ENCODE measurements at places on chromosomes 11 and 22. TPM values are rescaled to one million over a fixed set of nuclear protein-coding genes. Genes with fewer than 3 reads are reported as not detected.
A peak's percentile ranks its signal among the peaks of the same experiment; 100 is the strongest.

GRCh38 chr11:47863189-47863897 lies 15.2 kb upstream of the NUP160 start:
- DNase-seq, result no peak

- DNase-seq, result no peak
These were observed 15.6 kb downstream of the SIAE start for GRCh38 chr11:124657904-124658303.

MIAT gene
- polyA plus RNA-seq, result 2.7 TPM

TNNI2 gene
- 0.74 TPM for polyA plus RNA-seq

DNA sequence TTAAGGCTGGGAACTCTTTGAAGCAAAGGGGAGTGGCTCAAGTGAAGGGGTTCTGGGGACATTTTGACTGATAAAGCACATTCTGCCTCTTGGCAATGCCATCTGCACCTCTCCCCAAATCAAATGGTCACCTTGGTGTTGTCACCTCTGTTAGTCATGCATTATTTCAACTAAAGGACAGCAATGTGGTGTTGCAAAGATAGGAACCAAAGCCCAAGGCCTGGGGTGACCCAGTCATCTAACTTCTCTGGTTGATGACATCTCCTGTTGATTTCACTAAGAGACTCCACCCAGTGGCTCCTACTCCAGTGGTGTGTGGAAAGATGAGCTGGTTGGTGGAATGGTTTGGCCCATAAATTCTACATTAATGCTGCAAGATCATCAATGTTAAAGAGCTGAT lies 7.8 kb upstream of the MS4A1 start:
- no peak for DNase-seq

GRCh38 chr11:111250936-111251335 lies 5.4 kb downstream of the POU2AF2 start:
- no peak for DNase-seq

MAP6 gene
- 8.5 TPM for polyA plus RNA-seq

GRCh38 chr11:75762885-75763284 lies 5.7 kb upstream of the DGAT2 start:
- no peak for DNase-seq

DNA sequence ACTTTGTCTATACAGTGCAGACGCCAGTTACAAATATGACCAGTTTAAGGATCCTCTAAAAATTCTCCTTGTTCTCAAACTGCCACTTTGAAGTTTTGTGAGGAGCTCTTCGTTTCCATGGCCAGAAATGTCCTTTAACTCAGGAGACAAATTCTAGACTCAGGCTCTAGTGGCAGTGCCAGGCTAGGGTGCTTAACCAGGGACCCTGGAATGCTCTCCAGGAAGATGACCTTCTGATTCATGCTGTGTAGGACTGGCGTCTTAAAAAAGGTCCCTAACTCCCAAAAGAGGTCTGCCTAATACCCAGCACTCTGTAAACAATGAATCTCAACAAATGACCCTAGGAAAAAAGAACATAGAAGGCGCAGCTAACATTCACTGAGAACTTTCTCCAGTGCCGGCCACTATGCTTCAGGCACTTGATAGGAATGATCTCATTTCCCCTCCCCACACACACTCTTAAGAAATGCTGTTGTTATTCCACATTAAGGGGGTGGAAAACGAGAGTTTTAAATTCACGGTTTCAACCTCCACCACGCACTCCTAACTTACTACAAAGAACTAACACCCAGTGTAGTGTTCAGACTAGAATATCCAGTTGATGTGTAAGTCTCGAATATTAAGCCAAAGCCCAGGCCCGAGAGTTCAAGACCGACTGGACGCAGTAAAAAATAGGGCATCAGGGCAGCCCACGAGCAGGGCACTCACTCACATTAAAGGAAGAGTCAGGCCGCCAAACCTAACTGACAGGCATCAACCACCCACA lies 747 bp downstream of the NXF1 start:
- no peak for DNase-seq

PAAF1 gene
- polyA plus RNA-seq, result 47.3 TPM

- peak; percentile 91 for DNase-seq
These were observed 4.4 kb downstream of the KCNJ11 start for GRCh38 chr11:17384002-17384511.

- DNase-seq, result peak; percentile 75
These were observed 4.4 kb upstream of the WEE1 start for GRCh38 chr11:9568854-9569587.

DNA sequence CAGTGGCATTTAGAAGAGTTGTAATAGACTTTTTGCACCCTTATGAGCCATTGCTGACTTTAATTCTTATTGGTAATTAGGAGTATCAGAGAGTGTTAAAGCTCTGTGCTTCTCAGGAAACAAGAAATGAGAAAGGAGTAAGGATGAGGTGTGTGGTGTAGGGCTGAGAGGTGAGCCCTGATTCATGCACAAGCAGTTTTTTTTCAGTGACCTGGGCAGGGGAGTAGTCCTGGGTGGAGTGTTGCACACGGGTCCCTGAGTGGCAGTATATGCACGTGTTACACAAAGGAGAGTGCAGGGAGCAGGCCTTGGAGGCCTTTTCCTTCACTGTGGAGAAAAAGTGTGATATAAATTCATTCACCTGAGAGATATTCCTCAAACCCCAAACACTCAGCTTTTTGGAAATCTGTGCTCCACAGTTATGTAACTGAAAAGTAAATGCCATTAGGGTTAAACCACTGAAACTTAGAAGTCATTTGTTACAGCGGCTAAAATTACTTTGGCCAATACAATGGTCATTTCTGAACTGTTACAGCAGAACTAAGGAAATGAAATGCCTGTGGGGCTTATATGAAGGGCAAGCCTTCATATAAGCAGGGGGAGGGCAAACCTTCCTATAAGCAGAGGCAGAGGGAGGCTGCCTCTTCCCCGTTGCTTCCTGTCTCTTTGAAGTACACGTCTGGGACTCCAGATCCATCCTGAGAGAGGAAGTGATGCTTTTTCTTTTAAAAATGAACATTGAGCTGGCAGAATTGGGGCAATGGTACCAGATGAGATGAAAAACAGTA lies 62.6 kb upstream of the OLFML1 start:
- DNase-seq, result no peak
